ENCODE measurements at places on chromosomes 4 and X. TPM values are rescaled to one million over a fixed set of nuclear protein-coding genes. Genes with fewer than 3 reads are reported as not detected.

DNA sequence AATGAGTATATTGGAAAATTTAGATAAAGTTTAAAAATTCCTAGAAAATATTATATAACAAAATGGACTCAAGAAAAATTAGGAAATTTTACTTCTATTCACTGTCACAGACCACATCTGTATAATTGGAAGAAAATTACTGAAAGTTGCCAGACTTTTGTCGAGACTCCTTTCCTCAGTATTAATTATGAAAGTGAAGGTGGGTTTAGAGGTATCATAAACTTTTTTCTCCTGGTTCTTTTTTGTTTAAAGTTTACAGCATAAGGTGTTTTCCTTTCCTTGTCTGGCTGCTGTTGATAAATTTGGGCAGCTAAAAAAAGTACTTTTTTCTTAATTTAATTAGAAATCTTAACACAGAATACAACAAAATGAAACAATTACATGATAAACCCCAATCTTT, 6.7 kb upstream of the TEX13D start:
- H3K36me3 ChIP-seq, result no peaks in the 10 kb centered on the region
- H3K27ac ChIP-seq, result no peak overlapping the region
- DNase-seq, result no peak
- no peaks in the 10 kb centered on the region for H3K27me3 ChIP-seq

USP26 gene
- not detected for total RNA-seq

DNA sequence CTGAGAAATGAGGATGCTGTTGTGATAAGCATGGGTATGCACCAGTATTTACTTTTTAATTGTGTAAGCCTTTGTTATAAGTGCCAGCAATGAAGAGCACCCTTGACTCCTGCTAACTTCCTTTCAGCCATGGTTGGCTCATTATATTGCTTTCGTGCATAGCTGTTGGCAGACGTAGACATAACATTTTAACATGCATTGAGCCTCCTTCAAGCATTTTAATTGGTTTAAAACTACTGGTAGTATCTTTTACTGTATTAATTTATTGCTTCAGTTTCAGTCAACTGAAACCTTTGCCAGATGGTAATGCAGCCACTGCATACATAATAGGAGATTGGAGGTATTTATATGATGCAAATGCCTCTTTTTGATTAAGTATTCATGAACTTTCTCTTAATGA, 1285.4 kb downstream of the PCDH18 start:
- no peak overlapping the region for H3K27ac ChIP-seq
- no peaks in the 10 kb centered on the region for H3K4me1 ChIP-seq
- no peak overlapping the region for H3K4me3 ChIP-seq
- no peaks in the 10 kb centered on the region for H3K27me3 ChIP-seq
- DNase-seq, result no peak

DNA sequence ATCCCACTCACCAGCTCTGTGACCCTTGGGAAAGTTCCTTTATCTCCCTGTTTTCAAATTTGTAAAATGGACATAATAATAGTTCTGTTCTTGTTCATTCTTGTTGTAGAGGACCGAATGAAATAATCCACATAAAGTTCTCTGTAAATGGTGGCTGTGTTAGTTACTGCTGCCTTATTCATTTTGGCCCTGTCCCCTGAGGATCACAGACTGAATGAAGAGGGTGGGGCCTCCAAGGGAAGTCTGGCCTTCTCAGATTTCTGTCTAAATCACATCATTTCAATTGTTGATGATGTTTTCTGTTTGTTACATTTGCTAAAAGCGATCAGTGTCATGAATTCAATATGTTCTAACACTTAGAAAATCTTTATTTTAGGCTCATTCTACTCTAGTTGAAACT, 117.9 kb downstream of the PPEF1 start:
- no peaks in the 10 kb centered on the region for H3K4me1 ChIP-seq
- no peak for DNase-seq
- H3K36me3 ChIP-seq, result no peaks in the 10 kb centered on the region
- H3K27ac ChIP-seq, result no peak overlapping the region
- H3K4me3 ChIP-seq, result no peak overlapping the region

PGAM4 gene
- not detected for total RNA-seq

PDZD4 gene
- 4.5 TPM for total RNA-seq

GRCh38 chrX:147848543-147849443, 62.9 kb upstream of the FMR1 start:
- no peaks in the 10 kb centered on the region for H3K27me3 ChIP-seq
- no peak overlapping the region for H3K27ac ChIP-seq
- H3K4me3 ChIP-seq, result no peak overlapping the region

- H3K27me3 ChIP-seq, result no peaks in the 10 kb centered on the region
- no peaks in the 10 kb centered on the region for H3K4me1 ChIP-seq
- H3K36me3 ChIP-seq, result no peaks in the 10 kb centered on the region
- H3K4me3 ChIP-seq, result no peak overlapping the region
Measured at GRCh38 chrX:104488811-104489210, 77.2 kb upstream of the IL1RAPL2 start.

GRCh38 chr4:101696276-101697010, 94.1 kb upstream of the BANK1 start:
- no peak overlapping the region for H3K27ac ChIP-seq
- H3K4me3 ChIP-seq, result no peak overlapping the region
- DNase-seq, result no peak
- H3K4me1 ChIP-seq, result no peaks in the 10 kb centered on the region

DNA sequence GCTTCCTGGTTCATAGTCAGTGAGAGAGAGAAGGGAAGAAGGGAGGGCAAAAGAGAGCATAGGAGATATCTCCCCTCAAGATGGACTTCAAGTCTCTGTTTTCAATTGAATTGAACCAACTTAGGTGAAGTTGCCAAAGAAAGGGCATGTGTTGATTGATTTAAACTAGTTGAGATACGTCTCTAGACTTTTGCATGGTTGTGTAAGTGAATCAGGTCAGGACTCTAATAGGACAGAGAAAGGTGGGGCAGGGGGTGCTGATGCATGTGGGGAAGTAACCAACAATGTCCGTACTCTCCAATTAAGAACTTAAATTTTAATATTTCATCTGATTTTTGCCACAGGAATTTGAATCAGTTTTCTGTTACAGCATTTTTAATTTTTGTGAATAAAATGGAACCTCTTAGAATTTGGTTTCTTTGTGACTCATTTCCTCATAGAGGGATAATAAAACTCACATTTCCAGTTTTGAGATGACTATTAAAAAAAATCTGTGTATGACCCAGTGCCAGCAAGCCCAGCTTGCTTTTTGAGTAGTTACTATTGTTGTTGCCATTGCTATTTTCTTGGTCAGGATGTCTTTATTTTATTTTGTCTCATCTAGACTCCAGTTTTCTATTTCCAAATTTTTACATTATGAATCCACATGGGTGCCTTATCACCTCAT, 37.3 kb downstream of the SLIT2 start:
- no peaks in the 10 kb centered on the region for H3K4me1 ChIP-seq
- H3K4me3 ChIP-seq, result no peak overlapping the region
- H3K36me3 ChIP-seq, result no peaks in the 10 kb centered on the region
- no peak for DNase-seq
- no peak overlapping the region for H3K27ac ChIP-seq

GRCh38 chr4:65670331-65671031, at the start of gene EPHA5:
EPHA5 (minus strand) TSS chr4:65670489; CDS start chr4:65669742, 747 bp downstream.
- H3K4me1 ChIP-seq, result peaks cover 31% of the 10 kb centered on the region
- peak; percentile 47 for DNase-seq
- peaks cover 67% of the 10 kb centered on the region for H3K27me3 ChIP-seq
- H3K27ac ChIP-seq, result peak within 1 kb of the TSS; percentile 32

ZMAT1 gene
- total RNA-seq, result 5.6 TPM

- no peak overlapping the region for H3K27ac ChIP-seq
- no peak for DNase-seq
- H3K4me3 ChIP-seq, result no peak overlapping the region
- no peaks in the 10 kb centered on the region for H3K27me3 ChIP-seq
- no peaks in the 10 kb centered on the region for H3K4me1 ChIP-seq
Measured at GRCh38 chrX:130975947-130976346, 72.9 kb upstream of the ENOX2 start.

- no peaks in the 10 kb centered on the region for H3K27me3 ChIP-seq
- H3K36me3 ChIP-seq, result no peaks in the 10 kb centered on the region
- no peak for DNase-seq
- no peak overlapping the region for H3K4me3 ChIP-seq
Measured at GRCh38 chrX:110142096-110142495, 139.2 kb downstream of the TMEM164 start.

TBC1D8B gene
- 2.0 TPM for total RNA-seq

DNA sequence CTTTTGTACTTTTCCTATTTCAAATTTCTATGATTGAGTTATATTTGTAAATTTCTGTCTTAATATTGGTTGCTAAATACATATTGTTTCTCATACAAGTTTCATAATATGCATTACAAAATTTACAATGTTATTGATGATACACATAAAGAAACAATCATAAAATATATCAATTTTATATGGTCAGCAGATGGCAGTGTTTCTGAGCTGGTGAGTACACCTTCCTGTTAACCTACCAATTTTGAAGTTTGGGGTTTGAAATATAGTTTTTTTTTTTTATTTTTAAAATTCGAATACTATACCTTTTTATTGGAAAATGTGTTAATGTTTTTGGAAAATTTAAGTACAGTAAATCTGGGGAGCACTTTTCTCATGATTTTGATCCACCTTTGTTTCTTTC, 1953.1 kb upstream of the ADGRL3 start:
- H3K4me1 ChIP-seq, result no peaks in the 10 kb centered on the region
- H3K4me3 ChIP-seq, result no peak overlapping the region
- no peak overlapping the region for H3K27ac ChIP-seq
- H3K27me3 ChIP-seq, result no peaks in the 10 kb centered on the region
- no peaks in the 10 kb centered on the region for H3K36me3 ChIP-seq

FAM193A gene
- 16.0 TPM for total RNA-seq

Measured in left ventricle myocardium inferior (tissue), 1 donor.